ENCODE measurements at places on chromosomes 16 and 17.

DNA sequence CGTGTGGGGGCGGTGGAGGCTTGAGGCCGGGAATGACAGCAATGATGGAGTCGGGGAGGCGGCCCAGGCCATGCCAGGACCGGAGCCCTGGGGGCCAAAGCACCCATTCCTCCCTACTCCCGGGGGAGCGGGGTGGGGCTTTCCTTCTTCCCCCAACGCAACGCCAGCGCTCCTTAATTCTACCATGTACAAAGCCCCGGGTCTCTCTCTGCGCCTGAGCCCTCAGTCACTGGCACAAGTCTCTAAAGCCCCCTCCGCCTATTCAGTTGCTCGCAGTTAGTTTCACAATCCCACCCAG is 245 bp upstream of the RNF227 start:
- no peak for DNase-seq

GRCh38 chr16:23406546-23407240 is 46.3 kb downstream of the COG7 start:
- DNase-seq = no peak

DNA sequence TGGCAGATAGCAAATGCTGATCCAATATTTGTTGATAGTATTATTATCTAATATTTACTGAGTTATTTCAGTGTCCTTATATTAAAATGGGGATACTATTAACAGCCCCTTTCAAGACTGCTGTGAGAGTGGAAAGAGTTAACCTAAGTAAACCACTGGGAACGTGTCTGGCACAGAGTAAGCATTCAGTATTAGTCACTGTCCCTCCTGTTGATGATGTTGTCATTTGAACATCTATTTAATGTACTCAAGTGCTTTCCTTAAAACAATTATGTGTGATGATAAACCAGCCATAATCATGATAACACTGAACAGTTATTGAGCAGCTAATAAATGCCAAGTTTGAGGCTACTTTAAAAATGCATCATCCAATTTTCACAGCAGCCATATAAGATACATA is 135.7 kb upstream of the XYLT1 start:
- DNase-seq = no peak

GRCh38 chr17:73653810-73654209 is 9.6 kb upstream of the SDK2 start:
- no peak for DNase-seq

DNA sequence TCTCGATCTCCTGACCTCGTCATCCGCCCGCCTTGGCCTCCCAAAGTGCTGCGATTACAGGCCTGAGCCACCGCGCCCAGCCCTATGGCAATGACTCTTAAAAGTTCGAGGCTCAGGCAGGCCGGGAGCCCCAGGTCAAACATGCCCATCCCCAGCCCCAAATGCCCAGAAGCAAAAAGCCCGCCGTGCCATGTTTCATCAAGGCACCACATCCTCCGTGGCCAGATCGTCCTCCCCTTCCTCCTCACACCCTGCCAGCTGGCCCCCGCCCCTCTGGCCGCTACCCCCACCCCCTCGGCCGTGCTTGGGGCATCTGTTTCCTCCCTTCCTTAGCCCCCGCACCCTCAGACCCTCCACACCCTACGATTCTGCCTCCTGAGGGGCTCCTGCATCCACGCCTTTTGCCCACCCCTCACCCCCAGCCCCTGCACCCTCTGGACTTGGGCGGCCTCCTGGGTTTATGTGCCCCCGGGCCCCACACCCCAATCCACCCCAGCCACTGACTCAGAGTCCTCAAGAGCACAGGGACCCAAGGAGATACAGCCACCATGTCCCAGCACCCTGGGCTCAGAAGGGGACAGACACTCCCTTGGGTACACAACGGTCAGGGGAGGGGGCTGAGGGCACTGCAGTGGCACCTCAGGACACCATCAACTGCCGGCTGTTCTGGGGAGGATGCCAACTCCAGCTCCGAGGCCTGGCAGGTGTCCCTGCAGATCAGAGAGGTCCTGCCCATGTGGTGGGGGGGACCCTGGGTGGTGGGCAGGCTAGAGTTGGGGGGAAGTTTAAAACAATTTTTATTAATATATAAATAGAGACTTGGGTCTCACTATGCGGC is 7.1 kb downstream of the CTRB1 start:
- no peak for DNase-seq

- no peak for DNase-seq
Observed at GRCh38 chr16:86025706-86026105, 126.7 kb downstream of the IRF8 start.

DNA sequence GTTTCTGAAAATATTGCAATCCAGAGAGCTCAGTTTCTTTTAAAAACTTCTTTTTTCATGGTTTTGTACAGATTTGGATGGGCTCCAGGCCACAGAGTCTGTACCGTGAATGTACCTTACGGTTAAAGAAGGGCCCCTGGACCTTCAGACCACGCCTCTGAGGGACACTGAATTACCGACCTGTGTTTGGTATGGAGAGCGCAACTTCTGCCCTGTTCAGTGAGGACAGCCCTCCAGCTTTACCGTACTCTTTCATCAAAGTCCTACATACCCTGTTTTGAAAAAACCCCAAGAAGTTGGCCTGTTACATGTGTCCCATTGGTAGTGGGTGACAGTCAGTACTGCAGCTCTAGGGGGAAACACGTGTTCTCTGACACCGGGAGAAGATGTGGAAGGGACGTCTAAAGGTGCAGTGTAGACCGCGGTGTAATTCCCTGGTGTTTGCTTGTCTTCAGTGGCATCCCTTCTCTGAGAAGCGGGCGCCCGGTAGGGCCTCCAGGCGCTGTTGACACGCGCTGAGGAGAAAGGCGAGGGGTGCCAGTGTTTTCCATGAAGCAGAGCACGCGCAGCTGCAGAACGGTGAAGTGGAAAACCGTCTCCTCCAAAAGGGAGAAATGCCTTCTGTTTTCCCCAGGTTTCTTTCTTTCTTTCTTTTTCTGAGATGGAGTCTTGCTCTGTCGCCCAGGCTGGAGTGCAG is 6.2 kb downstream of the PGS1 start:
- no peak for DNase-seq

- no peak for DNase-seq
Observed at GRCh38 chr17:47199627-47200324, 9.4 kb upstream of the MYL4 start.

GRCh38 chr17:8776248-8776647 is 17.9 kb upstream of the SPDYE4 start:
- DNase-seq = no peak

DNA sequence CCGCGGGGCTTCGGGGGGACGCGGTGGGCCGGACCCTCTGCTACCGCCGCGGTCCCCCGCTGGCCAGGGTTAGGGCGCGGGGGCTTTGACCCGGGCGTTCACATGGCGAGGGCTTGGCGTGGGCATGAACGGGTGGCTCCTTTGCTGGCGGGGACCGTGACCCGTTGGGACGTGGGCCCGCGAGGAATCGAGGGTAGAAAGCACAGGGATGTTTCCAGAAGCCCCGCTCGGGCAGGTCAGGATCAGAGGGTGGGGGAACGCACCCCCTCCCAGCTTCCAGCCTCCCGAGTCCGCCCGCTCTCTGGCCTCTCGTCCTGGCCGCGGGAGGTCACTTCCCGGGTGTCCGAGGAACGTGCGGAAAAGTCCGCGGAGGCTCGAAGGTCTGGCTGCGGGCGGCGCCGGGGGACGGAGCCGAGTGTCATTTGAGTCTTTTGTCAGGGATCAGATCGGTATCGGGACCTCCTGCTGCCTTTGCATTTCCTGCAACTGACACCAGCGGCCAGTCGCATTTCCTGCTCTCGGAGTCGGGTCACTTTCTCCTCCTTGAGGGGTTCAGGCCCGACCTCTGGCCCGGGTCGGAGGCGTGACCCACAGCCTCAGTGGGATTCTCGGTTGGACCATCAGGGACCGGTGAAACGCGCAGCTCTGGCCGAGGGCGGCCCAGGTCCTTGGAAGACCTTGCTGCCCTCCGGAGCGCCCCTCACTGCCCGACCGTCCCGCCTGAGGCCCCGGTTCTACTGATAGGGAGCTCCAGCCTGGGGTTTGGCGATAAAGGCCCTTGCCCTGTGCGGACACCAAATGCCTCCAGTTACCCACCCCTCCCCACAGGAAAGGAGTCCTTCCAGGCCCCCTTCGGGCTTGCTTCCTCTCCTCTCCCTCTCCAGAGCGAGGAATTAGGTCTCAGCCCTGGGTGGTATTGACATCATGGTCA is 702 bp upstream of the WNT3 start:
- DNase-seq = no peak

DNA sequence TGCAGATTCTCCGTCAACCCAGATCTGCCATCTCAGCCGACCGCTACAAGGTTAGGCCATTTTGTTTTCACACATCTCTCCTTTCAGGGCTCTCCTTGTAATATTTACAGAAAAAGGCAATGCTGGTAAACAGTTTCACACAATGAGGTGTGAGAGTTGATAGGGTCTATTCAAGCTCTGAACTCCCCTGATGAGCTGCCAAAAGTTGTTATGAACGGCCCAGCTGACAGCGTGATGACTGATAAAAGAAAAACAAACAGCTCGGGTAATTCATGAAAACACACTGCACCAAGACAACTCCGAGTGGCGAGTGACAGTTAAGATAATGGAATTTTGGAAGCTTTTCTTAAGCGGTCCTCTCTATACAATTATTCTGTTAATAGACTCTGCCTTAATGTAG is 68.1 kb upstream of the IRX5 start:
- no peak for DNase-seq

- DNase-seq = no peak
Observed at GRCh38 chr17:83122834-83123233, 43.4 kb downstream of the METRNL start.

GRCh38 chr16:254461-254860 is 19.8 kb downstream of the FAM234A start:
- DNase-seq = no peak

DNA sequence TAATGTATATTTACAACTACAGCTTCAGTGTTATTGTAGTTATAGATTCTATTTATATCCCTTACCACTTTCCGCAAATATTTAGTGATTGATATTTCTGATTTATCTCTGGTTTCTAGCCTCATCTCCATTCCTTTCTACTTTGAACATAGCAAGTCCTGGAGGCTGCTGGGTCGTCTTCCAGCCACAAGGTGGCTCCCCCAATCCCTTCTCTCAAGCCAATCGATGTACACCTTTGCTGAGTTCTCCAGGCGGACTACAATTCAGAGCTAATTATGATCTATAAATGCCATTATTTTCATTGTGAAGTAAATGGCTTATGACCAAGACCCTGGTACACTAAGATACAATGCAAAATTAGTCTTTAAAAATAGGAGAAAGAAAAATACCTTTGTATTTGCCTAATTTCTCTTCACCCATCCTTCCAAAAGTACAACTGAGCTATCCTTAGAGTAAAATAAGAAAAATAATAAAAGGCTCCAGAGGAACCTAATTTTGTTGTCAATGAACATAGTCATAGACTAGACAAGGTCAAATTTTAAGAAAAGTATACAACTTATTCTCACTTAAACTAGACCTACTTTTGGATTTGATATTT is 122.1 kb downstream of the SKAP1 start:
- peak; percentile 21 for DNase-seq

DNA sequence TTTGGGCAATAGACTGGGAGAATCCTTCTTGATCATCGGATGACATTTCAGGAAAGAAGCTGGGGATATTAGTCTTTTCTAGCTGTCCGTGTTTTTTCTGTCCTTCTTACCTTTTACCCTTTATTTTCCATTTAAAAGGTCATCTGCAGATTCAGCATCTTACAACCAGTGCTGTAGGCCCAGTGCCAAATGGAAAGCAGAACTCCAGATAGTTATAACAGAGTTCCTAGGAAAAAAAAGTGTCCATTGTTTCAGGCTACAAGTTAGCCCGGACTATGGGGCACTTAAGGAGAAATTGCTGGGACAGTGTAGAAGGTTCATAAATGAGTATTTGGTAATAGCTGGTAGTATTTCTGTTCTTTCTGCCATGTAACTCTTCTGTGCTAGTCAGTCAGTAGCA is 28.4 kb downstream of the LDHD start:
- no peak for DNase-seq

GRCh38 chr16:14344292-14344691 is 273.2 kb downstream of the MRTFB start:
- DNase-seq = no peak

- no peak for DNase-seq
Observed at GRCh38 chr17:31919802-31920525, 16.8 kb upstream of the SUZ12 start.

GRCh38 chr17:4365628-4366326 is 698 bp downstream of the UBE2G1 start:
- no peak for DNase-seq

DNA sequence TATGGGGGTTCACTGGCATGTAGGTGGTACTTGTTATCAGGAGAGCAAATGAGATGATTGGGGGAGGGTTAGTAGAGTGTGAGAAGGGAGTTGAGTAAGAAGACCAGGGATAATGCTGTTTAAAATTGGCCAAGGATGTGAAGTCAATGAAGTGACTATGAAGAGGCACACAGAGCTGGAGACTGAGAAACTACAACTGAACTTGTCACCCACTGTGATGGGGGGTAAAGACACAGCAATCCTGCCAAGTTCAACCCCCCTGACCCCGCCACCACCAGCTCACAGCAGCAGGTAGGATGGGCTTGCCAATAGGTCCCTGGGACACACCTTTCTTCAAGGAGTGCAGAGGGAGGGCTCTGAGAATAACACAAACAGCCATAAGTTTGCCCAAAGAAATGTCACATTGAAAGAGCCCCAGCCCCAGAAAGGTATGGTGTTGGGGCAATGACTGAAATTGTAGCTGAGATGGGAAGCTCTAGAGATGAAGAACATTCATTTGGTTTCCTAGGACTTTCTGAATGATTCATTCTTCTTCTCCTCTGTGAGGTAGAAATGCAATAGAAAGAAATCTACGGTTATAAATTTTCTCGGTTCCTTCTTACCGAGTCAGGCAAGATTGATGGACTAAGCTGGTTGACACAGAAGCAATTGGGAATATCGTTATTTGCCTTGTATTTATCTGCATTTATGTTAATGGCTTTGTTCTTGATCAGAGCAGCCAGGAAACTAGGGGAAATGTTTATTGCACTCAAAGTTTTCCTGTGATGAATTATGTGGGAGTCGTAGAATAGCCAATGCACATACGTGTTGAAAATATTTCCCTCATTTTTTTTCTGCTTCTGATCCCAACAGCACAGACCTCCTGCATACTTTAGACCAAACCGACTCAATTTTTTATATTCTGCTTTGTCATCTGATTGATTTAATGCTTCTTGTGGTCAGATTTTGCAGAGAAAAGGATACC is 595.2 kb upstream of the CDH11 start:
- no peak for DNase-seq

- no peak for DNase-seq
Observed at GRCh38 chr17:36884495-36885152, 52.7 kb upstream of the LHX1 start.

GRCh38 chr16:56912746-56913708 is 18.9 kb upstream of the HERPUD1 start:
- no peak for DNase-seq

Data from stimulated activated CD8-positive, alpha-beta memory T cell treated with anti-CD3 and anti-CD28 coated beads, Interleukin-7, amount 100 ng/mL, for 4 hours (primary cell).